CD4-positive, CD25-positive, alpha-beta regulatory T cell (primary cell): ENCODE measurements at places on chromosomes 5 and 9. TPM values are rescaled to one million over a fixed set of nuclear protein-coding genes. Genes with fewer than 3 reads are reported as not detected.

DNA sequence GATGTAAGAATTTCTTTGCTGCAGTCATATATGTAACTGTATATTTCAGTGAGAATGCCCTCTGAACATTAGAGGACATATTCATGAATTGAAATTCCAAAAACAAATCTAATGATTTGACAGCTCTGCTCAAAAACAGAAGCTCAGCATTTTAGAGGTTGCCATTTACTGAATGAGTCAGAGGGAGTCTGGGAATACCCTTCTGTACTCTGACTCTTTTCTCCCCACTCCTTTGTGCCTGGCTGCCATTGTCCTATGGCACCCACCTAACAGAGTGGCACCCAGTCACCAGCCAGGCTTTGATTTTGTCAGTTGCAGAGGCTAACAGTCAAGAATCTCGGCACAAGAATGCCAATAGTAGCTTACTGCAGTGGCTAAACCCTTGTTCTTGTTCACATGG lies 133.6 kb downstream of the ATG10 start:
- H3K4me1 ChIP-seq = no peaks in the 10 kb centered on the region
- DNase-seq = no peak
- no peak overlapping the region for H3K27ac ChIP-seq
- H3K27me3 ChIP-seq = no peaks in the 10 kb centered on the region
- H3K36me3 ChIP-seq = no peaks in the 10 kb centered on the region
- H3K4me3 ChIP-seq = no peak overlapping the region

DNA sequence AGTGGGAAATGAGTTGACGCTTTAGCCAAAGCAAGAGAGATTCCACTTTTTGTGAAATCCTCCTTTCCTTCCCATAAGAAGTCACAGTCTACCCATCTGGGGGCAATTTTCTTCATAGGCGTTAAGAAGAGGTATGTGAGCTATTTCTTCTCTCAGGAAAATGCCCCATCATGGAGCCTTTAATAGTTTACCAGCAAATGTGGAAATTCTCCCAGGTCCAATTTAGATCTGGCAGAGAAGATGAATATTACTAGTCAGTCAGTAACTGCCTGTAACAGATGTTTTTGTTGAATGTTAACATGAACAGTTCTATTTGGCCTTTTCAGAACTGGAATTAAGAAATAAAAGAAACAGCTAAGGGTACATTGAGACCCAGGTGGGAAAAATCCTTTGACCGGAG lies 156.4 kb upstream of the RFX3 start:
- no peak overlapping the region for H3K27ac ChIP-seq
- H3K4me3 ChIP-seq = no peak overlapping the region

DNA sequence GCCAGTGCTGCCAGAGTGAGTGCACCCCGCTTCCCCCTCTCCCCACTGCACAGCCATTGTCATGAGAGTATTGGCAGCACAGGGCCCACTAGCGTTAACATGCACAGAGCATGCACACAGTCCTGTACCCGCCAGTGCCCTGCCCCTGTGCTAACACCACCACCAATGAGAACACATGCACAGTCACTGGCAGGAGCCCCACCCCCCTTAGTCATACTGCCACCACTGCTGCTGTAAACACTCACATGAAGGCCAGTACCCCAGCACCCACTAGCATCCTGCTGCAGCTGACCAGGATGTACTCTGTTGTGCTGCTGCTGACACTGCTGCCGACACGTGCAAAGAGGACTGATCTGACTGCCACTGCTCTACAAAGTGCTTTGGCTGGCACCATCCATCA lies 19.5 kb upstream of the RANBP6 start:
- H3K27ac ChIP-seq = no peak overlapping the region
- no peaks in the 10 kb centered on the region for H3K4me1 ChIP-seq
- H3K4me3 ChIP-seq = no peak overlapping the region
- no peak for DNase-seq

- DNase-seq = no peak
- H3K4me1 ChIP-seq = no peaks in the 10 kb centered on the region
- no peaks in the 10 kb centered on the region for H3K27me3 ChIP-seq
- no peak overlapping the region for H3K4me3 ChIP-seq
- H3K27ac ChIP-seq = no peak overlapping the region
- H3K36me3 ChIP-seq = no peaks in the 10 kb centered on the region
Measured at GRCh38 chr9:75812141-75812540, 78.3 kb upstream of the PCSK5 start.

GRCh38 chr9:116686135-116686534 lies 970 bp upstream of the TRIM32 start:
- no peaks in the 10 kb centered on the region for H3K27me3 ChIP-seq
- H3K4me1 ChIP-seq = peaks cover 53% of the 10 kb centered on the region
- H3K4me3 ChIP-seq = peak overlapping the region; percentile 88
- DNase-seq = peak; percentile 10
- H3K36me3 ChIP-seq = no peaks in the 10 kb centered on the region

DNA sequence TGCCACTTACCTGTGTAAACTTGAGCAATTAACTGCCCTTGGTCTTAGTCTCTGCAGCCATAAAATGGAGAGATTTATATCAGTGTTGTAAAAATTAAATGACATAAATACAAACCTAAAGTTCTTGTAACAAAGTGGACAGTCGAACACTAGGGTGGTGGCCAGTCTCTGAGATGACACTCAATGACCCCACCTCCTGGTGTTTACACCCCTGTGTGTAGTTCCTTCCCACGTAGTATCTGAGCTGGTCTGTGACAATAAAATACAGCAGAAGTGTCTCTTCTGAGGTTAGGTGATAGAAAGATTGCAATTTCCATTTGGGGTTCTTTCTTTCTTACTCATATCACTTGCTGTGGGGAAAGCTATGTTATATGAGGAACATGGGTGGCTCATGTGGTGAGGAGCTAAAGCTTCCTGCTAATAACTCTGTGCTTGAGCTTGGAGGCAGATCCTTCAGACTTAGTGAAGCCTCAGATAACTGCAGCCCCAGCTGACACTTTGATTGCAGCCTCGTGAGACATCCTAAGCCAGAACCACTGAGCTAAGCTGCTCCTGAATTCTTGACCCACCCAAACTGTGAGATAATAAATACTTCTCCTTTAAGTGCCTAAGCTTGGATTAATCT lies 173.4 kb upstream of the CHD1 start:
- no peak overlapping the region for H3K27ac ChIP-seq
- peaks cover 2% of the 10 kb centered on the region for H3K27me3 ChIP-seq
- H3K4me1 ChIP-seq = no peaks in the 10 kb centered on the region
- no peaks in the 10 kb centered on the region for H3K36me3 ChIP-seq
- DNase-seq = no peak

GRCh38 chr9:120698766-120699165 lies 15.5 kb downstream of the MEGF9 start:
- no peaks in the 10 kb centered on the region for H3K4me1 ChIP-seq
- DNase-seq = no peak
- no peak overlapping the region for H3K4me3 ChIP-seq
- no peaks in the 10 kb centered on the region for H3K27me3 ChIP-seq
- H3K27ac ChIP-seq = no peak overlapping the region

DNA sequence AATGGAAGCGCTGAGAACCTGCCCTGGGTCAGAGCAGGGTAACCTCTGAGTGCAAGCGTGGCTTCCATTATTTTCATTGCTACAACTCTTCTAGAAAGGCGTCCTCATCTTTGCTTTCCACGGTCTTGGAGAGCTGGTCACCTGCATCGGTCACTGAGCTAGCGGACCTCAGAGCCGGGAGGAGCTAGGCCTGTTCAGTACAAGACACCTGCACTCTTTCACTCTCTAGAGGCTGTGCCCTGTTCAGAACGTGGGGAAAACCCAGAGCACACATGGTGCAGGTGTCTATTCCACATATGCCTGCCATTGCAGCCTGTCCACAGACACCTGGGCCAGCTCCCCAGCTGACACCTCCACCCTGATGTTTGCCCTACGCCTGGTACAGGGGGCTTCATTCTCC lies 147.8 kb upstream of the IRX2 start:
- no peaks in the 10 kb centered on the region for H3K36me3 ChIP-seq
- H3K4me1 ChIP-seq = no peaks in the 10 kb centered on the region
- DNase-seq = no peak
- H3K27ac ChIP-seq = no peak overlapping the region
- H3K27me3 ChIP-seq = no peaks in the 10 kb centered on the region

DNA sequence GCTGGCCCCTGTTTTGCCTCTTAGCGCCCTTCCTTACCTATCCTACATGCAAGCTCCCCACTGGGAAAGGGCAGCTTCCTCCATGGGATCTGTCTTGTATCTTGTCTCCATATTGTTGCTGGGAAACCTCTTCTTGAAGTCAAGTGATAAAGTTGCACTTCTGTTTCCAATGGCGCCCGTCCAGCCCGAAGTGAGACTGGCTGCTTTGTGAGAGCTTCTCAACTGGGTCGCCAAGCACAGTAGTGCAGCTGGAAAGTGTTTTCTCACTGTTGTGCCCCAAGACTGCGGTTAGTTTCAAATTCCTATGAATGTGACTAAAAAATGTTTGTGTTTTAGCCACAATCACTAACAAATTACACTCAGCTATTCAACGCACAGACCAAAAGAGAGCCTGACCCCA lies 506.6 kb upstream of the MPDZ start:
- no peak for DNase-seq
- H3K4me3 ChIP-seq = no peak overlapping the region
- H3K27me3 ChIP-seq = no peaks in the 10 kb centered on the region
- no peaks in the 10 kb centered on the region for H3K36me3 ChIP-seq
- H3K4me1 ChIP-seq = no peaks in the 10 kb centered on the region
- H3K27ac ChIP-seq = no peak overlapping the region

GRCh38 chr9:114273461-114273881 lies 49.4 kb upstream of the ORM1 start:
- H3K4me1 ChIP-seq = no peaks in the 10 kb centered on the region
- H3K4me3 ChIP-seq = no peak overlapping the region
- no peaks in the 10 kb centered on the region for H3K36me3 ChIP-seq
- H3K27me3 ChIP-seq = no peaks in the 10 kb centered on the region
- DNase-seq = no peak

GRCh38 chr5:65623482-65623881 lies 651 bp downstream of the TRIM23 start:
- no peaks in the 10 kb centered on the region for H3K27me3 ChIP-seq
- peak overlapping the region; percentile 93 for H3K27ac ChIP-seq
- no peaks in the 10 kb centered on the region for H3K36me3 ChIP-seq
- H3K4me1 ChIP-seq = peaks cover 40% of the 10 kb centered on the region

GRCh38 chr9:24218656-24219055 lies 327.0 kb downstream of the IZUMO3 start:
- H3K4me3 ChIP-seq = no peak overlapping the region
- no peaks in the 10 kb centered on the region for H3K4me1 ChIP-seq
- no peak overlapping the region for H3K27ac ChIP-seq
- no peaks in the 10 kb centered on the region for H3K27me3 ChIP-seq
- DNase-seq = no peak
- H3K36me3 ChIP-seq = no peaks in the 10 kb centered on the region

DNA sequence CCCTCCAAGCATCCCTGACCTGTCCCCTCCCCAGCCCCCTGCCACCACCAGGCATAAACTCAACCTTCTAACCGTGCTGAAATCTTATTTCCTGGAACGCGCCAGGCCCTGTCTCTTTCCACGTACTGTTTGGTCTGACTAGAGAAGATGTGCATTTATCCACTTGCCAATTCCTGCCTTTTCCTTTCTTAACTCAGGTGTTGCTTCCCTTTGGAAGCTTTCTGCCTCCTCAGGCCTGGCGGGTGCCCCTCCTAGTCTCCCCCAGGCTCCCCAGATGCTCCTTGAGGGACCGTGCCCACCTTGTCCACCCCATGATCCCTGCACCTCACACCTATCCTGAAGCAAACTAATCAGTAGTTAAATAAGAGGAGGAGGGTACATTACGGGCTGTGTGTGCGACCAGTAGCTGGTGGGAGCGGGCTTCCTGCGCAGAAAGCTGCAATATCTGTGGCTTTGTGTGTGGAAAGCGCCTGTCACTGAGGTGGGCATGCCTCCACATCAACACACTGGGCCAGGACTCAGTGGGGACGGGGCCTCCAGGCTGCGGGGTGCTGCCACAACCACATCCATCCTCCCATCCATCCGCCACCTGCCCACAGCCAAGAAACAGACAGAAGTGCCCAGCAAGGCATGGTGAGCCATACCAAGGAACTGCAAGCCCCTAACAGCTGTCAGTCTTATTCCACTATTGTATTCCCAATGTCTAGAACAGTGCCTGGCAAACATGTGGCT lies 73.5 kb downstream of the COL23A1 start:
- H3K27me3 ChIP-seq = no peaks in the 10 kb centered on the region
- no peak overlapping the region for H3K27ac ChIP-seq
- H3K4me1 ChIP-seq = no peaks in the 10 kb centered on the region
- no peak for DNase-seq
- H3K4me3 ChIP-seq = no peak overlapping the region

- DNase-seq = no peak
- H3K27me3 ChIP-seq = no peaks in the 10 kb centered on the region
- no peak overlapping the region for H3K27ac ChIP-seq
- peaks cover 17% of the 10 kb centered on the region for H3K36me3 ChIP-seq
- H3K4me1 ChIP-seq = no peaks in the 10 kb centered on the region
Measured at GRCh38 chr5:177154003-177154643, 20.6 kb downstream of the NSD1 start.

DNA sequence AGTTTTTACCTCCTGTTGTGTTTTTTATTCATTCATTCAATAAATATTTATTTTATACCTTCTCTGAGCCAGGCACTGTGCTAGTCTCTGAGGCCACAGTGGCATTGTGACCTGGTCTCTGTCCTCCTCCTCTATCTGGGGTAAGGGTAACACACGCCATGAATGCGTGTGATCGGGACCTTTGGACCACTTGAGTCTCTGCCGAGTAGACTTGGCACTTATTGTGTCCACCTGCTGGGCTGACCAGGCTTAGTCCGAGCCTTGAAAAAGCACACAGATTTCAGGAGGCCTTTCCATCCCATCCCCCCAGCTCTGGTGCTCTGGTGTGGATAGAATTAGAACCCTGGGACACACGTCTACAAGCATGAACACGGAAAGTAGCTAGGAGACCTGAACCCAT lies 58.7 kb downstream of the ERGIC1 start:
- no peaks in the 10 kb centered on the region for H3K27me3 ChIP-seq
- no peaks in the 10 kb centered on the region for H3K4me1 ChIP-seq
- peaks cover 16% of the 10 kb centered on the region for H3K36me3 ChIP-seq
- H3K4me3 ChIP-seq = no peak overlapping the region

- no peaks in the 10 kb centered on the region for H3K36me3 ChIP-seq
- no peak for DNase-seq
- no peaks in the 10 kb centered on the region for H3K4me1 ChIP-seq
- no peak overlapping the region for H3K27ac ChIP-seq
- H3K4me3 ChIP-seq = no peak overlapping the region
- no peaks in the 10 kb centered on the region for H3K27me3 ChIP-seq
Measured at GRCh38 chr9:24071716-24072115, 245.7 kb upstream of the ELAVL2 start.

The PPP2R2B gene
- polyA plus RNA-seq = 16.1 TPM

The SAXO1 gene
- 0.03 TPM for polyA plus RNA-seq

The C9orf153 gene
- not detected for polyA plus RNA-seq

The ACTL7A gene
- not detected for polyA plus RNA-seq

The SLC25A2 gene
- not detected for polyA plus RNA-seq

The TNC gene
- polyA plus RNA-seq = not detected

The PCDHGB1 gene
- not detected for polyA plus RNA-seq

The MYOZ3 gene
- not detected for polyA plus RNA-seq

The TTLL11 gene
- 5.1 TPM for polyA plus RNA-seq

The BRD3OS gene
- polyA plus RNA-seq = 18.3 TPM

The FRRS1L gene
- not detected for polyA plus RNA-seq
